Endothelial cell of umbilical vein (primary cell): ENCODE measurements at places on chromosomes 4 and X. TPM values are rescaled to one million over a fixed set of nuclear protein-coding genes. Genes with fewer than 3 reads are reported as not detected.

DNA sequence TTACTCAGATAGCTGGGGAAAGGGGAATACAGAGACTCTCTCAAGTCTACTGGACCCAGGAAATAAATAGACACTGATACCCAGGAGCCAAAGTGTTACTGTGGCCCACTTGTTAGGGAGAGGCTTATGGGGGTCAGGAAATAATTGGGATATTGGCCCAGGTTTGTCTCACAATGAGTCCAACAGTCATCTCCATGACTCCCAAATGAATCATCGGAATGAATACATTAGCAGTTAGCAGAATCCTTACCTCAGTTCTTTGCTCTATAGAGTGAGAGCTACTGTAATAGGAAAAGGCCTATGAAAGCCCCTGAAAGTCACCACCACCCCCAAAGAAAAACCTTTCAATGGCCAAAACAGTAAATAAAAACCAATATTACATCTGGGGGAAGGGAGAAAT lies 42.4 kb upstream of the ARHGEF6 start:
- DNase-seq: no peak

DNA sequence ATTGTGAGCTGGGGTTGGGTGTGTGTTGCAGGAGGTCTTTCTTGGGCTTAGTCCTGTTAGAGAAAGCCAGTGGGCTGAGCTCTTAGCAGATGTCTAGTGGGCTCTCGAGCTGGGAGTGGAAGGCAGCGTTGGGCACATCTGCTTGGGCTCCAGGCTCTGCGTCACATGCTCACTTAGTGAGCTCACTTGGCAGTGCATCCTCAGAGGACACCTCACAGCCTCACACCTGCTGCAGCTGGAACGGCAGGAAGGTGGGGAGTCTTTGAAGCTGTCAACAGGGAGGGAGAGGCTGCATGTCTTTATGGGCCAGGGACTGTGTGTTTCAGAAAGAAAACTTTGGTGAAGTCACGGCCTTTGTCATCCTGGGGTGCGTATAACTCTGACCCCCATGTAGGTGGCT lies 82.2 kb downstream of the PSAPL1 start:
- DNase-seq: no peak

GRCh38 chr4:76200771-76201231 lies 12.8 kb downstream of the SCARB2 start:
- no peak for DNase-seq

The FABP2 gene
- not detected in 2 replicates for polyA plus RNA-seq

The SPATA18 gene
- polyA plus RNA-seq: 2.7 TPM in 2 replicates

- DNase-seq: no peak
Observed at GRCh38 chrX:107273795-107274194, 67.4 kb downstream of the DNAAF6 start.

The TMEM255A gene
- not detected in 2 replicates for polyA plus RNA-seq

- no peak for DNase-seq
Observed at GRCh38 chr4:182143822-182144625, 99.2 kb upstream of the TENM3 start.

DNA sequence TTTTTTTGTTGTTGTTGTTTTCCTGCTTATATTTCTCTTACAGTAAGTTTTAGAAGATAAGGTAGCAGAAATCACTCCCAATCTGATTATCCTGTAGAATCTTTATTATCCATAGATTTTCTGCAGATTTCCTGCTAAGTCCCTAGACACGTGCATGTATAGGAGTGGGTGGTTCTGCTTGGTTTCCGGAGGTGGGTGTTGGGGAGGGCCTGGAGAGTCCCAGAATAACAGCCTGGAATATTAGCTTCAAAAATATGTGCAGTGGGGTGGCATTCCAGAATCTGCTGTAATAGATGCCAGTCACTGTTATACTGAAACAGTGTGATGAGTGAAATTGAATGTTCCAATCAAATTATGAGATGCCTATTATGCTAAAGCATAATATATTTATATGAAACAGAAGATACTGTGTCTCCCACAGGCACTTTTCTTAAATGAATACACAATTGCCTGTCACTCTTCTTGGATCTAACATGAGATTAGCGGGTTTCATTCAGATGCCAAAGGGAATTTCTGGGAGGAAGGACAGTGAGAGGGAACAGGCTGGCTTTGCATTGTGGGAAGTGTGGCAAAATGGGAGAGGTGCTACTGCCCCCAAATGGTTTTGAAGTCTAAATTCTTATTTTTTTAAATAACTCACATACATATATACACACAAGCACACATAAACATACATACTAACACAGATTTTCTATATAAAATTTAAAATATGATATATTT lies 37.6 kb downstream of the C4orf50 start:
- DNase-seq: no peak

DNA sequence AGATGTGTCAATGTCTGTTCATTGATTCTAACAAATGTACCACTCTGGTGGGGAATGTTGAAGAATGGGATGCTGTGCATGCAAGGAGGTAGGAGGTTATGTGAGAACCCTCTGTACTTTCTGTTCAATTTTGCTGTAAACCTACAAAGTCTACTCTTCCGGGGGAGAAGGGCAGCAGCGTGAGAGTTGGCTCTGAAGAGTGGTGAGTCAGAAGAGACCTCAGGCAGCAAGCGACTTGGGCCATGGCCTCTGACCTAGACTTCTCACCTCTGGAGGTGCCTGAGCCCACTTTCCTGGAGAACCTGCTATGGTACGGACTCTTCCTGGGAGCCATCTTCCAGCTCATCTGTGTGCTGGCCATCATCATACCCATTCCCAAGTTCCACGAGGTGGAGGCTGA lies 26.7 kb downstream of the MANBA start:
- DNase-seq: no peak

The SORCS2 gene
- not detected in 2 replicates for polyA plus RNA-seq

- DNase-seq: no peak
Observed at GRCh38 chr4:158219623-158220022, 9.3 kb downstream of the TMEM144 start.

DNA sequence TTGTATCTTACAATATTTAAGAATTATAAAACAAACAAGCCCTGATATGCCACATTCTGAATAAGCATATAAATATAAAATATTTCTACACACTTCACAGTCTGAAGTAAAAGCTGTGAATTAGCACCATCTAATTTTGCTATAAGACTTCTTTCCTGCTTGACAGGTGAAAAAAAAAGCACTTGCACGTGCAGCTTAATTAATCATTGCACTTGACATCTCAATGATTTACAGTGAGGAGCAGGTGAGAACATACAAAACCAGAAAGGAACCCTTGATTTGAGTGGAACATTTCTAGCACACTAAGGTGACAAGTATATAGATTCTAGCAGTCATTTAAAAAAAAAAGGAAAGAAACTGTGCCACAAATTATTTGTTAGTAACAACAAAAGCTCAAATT lies 47.9 kb downstream of the CHIC2 start:
- no peak for DNase-seq

GRCh38 chrX:149567621-149568417 lies 18.1 kb upstream of the HSFX3 start:
- no peak for DNase-seq

- DNase-seq: peak; percentile 12
Observed at GRCh38 chrX:124211312-124211942, 121.0 kb upstream of the TEX13D start.

The ZIC3 gene
- not detected in 2 replicates for polyA plus RNA-seq

The RAB9B gene
- 0.18 and 0.21 TPM in 2 replicates for polyA plus RNA-seq

DNA sequence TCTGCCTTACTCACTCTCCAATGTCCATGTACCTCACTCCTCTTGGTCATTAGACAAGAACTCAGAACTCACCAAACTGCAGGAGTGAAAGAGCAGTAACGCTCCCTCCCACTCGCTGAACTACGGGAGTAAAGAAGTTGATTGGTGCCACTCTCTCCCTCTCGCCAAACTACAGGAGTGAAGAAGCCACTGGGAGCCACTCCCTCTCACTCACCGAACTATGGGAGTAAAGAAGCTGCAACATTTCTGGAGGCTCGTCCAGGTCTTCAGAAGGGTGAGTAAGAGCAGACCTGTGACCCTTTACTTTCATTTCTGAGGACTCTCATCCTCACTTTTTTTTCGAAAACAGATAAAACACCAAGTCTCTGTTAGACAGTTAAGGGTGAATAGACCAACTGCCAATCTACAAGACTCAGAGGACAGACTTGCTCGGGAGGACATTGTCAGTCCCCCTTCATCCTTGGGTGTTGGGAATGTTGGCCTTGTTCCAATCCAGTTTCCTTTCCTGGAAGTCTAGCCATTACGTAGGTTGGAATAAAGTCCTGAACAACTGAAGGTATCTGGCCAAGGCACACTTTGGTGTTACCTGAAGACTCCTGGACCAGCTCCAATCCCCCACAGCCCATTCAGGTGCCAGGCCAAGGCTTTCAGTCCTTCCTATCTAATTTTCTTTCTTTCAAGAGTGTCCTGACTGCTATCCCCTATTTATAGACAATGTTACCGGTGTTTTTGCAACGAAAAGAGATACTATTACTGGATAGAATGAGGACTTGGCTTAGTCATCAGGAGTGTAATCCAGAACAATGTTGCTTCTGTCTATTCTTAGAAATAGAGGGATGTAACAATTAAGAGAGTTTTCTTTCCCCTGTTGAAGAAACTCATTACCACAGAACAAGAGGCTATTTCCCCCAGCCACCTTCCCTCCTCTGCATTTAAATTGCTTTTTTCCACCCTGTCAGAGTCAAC lies 11.0 kb upstream of the COL25A1 start:
- DNase-seq: no peak

- DNase-seq: no peak
Observed at GRCh38 chr4:96262057-96262456, 422.2 kb downstream of the PDHA2 start.

DNA sequence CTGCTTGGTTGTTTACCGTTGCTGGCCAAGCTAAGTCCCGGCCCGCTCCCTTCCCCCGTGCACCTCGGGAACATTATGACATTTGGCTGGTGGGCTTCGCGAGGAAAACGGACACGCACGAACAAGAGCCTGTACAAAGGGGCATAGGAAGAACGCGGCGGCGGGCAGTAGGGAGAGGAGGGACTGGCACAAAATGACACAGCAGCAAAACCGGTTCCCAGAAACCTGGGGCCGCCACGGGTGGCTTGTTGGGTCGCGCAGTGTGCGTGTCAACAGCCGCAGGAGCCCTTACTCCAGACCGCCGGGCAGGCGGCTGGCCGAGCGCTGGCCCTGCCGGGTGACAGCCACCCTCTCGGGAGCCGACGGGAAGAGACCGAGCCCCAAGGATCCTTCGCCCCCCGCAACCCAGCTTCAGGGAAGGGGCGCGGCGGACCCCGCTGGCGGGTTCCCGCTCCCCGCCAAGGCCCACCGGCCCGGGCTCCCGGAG lies 1.6 kb upstream of the LIN54 start:
- no peak for DNase-seq

The XK gene
- polyA plus RNA-seq: 0.03 TPM in 2 replicates
